ENCODE measurements at places on chromosomes 5 and 9.

DNA sequence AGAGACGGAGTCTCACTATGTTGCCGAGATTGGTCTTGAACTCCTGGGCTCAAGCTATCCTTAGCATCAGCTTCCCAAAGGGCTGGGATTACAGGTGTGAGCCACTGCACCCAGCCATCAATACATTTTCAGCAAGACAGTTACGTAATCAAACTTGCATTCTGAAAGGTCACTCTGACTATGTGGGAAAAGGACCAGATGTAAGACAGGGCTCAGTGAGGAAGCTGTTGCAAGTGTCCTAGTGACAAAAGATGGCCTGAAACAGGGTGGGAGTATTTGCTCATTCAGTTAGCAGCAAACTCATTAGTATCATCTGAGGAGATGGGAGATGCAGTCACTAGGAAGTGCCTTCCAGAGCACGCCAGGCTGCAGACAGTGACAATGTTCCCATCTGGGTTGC lies 16.9 kb downstream of the MED27 start:
- DNase-seq: no peak

GRCh38 chr5:67997892-67998457 lies 217.6 kb upstream of the PIK3R1 start:
- no peak for DNase-seq

DNA sequence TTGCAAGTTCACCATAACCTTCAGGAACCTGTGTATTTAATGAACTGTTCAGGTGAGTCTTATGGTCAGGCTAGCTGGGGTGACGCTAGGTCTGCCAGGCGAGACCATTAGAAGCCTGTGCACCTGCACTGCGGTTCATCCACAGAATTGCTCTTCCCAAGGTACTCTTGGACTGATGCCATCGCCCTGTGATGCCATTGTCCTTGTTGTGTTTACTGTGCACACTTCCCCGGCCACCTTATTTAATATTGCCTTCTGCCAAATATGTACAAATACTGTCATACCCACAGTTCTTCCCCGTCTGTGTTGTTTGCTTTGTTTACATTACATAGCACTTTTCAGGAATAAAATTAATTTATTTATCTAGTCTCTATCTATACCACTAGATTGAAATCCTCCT lies 66.3 kb downstream of the RCL1 start:
- DNase-seq: no peak

DNA sequence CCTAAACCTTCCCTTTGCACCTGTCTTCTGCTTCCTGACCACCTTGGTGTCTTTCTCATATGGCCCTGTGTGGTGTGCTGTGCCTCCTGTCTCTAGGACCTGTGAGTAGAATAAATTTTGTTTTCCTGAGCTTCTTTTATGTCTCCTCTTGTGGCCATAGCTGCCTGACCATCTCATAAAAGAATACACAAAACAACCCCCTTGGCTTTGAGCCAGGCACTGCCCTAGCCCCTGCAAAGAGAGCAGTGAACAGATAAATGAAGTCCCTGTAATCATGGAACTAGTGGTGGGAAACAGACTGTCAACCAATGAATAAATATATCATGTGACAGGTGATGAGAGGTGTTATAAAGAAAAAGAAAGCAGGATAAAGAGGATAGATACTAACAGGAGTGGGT lies 485.1 kb downstream of the CSNK1G3 start:
- DNase-seq: peak; percentile 4

- no peak for DNase-seq
These were observed 219.9 kb downstream of the PRDM9 start for GRCh38 chr5:23727271-23727670.

DNA sequence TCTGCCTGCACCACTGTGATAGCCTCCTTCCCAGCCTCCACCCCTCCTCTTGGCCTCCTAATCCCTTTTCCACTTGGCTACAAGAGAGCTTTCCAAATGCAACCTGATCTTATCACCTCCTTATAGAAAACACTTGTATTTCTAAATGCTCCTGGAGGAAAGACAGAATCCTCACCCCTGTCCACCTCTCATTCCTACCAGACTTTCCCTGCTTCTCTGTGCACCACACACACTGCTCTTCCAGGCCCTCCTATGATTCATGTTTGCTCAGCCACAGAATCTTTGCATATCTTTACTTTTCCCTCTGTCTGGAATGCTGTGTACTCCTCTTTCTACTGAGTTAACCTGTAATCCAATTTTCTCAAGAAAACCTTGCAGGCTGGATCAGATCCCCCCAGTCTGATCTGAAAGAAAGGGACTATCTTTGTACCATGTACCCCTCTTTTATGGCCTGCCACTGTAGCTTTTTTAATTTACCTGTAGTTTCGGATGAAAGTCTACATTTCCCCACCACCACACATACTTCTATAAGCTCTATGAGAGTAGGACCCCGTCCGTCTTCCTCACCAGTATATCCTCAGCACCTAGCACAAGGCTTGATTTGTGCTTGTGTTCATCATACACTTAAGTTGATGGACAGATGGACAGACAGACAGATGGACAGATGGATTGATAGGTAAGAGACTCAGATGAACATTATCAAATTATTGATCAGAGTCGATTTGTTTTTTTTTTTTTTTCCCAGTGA lies 95.3 kb downstream of the GALNT10 start:
- peak; percentile 53 for DNase-seq

GRCh38 chr5:96901841-96902240 lies 25.5 kb downstream of the ERAP2 start:
- no peak for DNase-seq

GRCh38 chr9:129224618-129225489 lies 46.8 kb upstream of the IER5L start:
- DNase-seq: no peak

GRCh38 chr5:35813521-35813920 lies 43.2 kb upstream of the IL7R start:
- DNase-seq: no peak

GRCh38 chr9:38687389-38687842 lies 32.5 kb downstream of the FAM240B start:
- no peak for DNase-seq

GRCh38 chr9:3528451-3528850 lies 2.6 kb upstream of the RFX3 start:
- DNase-seq: no peak

- no peak for DNase-seq
These were observed 67.1 kb upstream of the PPP2R2B start for GRCh38 chr5:146945617-146946084.
